Activated T-cell treated with anti-CD3 and anti-CD28 coated beads, Interleukin-2, amount 50 U/mL, for 1 hour (primary cell): ENCODE measurements at places on chromosomes 5 and 9.

DNA sequence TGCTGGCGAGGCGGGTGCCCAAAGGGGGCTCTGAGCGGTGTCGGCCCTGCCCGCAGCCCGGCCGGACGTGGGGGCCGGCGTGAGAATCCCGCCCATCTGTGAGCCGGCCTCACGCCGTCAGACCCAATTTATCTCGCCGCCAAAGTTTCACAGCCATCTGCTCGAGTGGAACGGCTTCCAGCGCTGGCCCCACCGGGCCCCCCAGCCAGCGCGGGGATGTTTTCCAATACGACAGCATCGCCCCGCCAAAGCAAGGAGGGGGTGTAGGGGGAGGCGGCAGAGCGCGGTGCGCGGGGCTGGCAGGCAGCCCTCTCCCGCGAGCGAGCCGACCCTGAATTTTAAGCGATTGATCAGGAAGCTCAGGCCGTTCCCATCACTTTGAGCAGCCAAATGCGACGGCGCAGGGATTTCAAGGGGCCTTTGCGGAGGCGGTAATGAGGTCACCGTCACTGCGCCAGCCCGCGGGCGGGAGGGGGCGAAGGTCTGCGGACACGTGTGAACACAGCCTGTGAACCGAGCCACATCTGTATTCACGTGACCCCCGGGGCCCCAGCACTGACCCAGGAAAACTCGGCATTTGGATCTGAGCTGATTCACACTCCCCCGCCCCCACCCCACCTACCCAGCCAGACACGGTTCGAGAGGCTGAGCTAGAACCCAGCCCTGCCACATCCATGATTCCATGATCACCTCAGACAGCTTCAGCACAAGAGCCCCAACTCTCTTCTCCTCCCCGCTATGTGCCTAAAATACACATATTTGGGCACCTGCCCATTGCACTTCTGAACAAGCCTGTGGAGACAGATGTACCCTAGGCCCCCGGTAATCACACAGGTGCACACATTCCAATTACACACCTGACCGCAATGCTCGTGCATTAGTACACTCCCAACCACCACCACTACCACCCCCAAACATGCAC is 47.8 kb upstream of the PSD2 start:
- peak; percentile 57 for DNase-seq

GRCh38 chr9:26801772-26802171 is 90.8 kb downstream of the CAAP1 start:
- DNase-seq = no peak

DNA sequence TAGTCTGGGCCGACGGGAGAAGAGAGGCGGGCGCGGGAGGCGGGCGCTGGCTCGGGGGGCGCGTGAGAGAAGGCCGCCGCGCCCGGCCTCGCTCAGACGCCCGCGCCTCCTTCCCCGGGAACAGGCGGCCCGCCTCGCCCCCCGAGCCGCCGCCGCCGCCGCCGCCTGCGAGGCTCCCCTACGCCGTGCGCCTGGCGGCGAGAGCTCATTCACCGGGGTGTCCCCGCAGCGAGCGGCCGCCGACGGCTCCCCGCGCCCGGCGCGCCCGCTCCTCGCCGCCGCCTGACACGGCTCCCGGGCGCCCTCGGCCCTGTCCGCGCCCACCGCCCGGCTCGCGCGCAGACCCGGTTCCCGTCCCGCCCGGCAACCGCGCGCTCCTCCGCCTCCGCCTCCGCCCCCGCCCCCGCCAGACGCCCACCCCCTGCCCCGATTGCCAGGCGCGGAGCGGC is at the start of gene GNAQ:
GNAQ (minus strand) TSS at position 368 of the 449 bp plus-strand sequence. CDS start 576 bp downstream, outside the sequence.
- DNase-seq = peak; percentile 76

GRCh38 chr9:99986642-99987041 is 80.2 kb downstream of the STX17 start:
- DNase-seq = no peak

- DNase-seq = no peak
Observed at GRCh38 chr9:76374783-76375559, 19.3 kb downstream of the RFK start.

DNA sequence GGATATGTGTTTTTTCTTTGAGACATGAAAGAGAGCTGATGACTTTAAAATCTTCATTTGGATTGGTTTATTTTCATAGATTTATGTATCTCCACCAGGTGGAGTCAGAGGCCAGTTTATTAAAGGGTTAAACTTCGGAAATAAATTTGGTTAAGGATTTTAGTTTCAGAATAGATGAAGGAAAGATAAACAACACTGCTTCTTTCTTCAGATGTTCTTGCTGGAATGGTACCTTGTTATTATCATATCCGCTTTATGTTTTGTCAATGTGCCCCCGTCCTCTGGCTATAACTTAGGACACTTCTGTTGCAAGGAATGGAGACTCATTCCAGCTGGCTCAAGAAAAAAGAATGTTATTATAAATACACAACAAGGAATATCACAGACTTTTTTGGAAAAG is 81.2 kb downstream of the ALDH1A1 start:
- DNase-seq = no peak

- DNase-seq = no peak
Observed at GRCh38 chr9:34510497-34511468, 12.0 kb downstream of the ENHO start.

- no peak for DNase-seq
Observed at GRCh38 chr5:177509991-177510566, 453 bp upstream of the DOK3 start.

GRCh38 chr5:124957063-124957462 is 210.6 kb upstream of the ZNF608 start:
- DNase-seq = no peak

GRCh38 chr5:4549351-4549750 is 590.8 kb upstream of the ADAMTS16 start:
- DNase-seq = no peak

DNA sequence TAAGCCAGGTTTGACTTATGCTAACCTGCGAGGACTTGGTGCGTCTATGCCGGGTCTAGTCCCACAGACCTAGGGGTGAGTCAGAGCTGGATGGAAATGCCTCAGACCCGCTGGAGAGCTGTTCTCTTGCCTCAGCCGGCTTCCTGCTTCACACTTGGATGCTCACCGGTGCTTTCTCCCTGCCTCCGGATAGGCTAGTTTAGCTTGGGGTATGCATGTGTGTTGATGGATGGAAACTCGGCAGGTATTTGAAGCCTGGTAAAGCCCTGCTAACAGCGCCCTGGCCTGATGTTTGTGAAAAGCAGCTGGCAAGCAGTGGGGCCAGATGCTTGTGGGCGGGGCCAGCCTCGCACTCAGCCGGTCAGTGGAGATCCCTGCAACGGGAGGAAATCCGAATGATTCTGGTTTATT is 29.3 kb downstream of the PRRC2B start:
- peak; percentile 29 for DNase-seq

DNA sequence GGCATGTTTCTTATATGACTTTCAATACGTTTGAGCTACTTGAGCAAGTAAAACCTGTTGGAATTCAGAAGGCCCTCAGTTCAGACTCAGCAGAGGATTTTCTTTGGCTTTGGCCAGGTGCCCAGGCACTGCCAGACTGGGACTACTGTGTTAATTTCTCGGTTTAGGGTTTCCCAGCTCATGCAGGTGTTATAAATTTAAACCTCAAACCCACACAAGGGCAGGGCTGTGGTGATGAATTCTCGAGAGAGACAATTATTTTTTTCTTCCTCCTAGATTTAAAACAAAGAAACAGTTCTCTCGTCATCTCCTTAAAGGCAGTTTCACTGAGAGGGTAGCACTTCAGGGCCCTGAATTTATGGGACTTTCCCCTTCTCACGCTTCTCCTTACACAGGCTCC is 406.0 kb upstream of the PIK3R1 start:
- DNase-seq = no peak

DNA sequence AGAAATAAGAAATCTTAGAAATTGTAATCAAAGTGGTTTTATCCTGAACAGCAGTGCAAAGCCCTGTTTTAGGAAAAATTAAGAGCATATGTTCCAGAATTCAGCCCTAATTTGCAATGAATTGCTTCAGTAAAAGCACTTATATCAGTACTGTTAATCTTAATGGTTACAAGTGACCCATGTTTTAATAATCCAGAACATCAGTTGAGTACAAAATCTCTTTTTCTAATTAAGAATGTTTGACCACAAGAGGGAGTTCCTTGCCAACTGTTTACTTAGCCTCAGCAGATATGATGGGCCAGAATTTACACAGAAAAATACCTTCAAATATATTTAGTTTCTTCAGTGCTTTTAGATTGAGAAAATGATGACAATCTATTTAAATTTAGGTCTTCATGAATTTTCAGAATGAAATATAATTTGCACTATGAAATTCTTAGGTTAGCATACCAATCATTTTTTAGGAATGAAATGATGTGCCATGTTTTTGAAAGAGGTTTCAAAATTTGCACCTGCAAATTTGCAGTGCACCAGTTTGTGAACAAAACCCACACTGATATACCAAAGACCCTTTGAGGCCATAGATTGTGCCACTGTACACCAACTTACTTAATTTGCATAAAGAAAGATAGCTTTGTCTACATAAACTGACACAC is 926.3 kb upstream of the ARRDC3 start:
- DNase-seq = no peak

DNA sequence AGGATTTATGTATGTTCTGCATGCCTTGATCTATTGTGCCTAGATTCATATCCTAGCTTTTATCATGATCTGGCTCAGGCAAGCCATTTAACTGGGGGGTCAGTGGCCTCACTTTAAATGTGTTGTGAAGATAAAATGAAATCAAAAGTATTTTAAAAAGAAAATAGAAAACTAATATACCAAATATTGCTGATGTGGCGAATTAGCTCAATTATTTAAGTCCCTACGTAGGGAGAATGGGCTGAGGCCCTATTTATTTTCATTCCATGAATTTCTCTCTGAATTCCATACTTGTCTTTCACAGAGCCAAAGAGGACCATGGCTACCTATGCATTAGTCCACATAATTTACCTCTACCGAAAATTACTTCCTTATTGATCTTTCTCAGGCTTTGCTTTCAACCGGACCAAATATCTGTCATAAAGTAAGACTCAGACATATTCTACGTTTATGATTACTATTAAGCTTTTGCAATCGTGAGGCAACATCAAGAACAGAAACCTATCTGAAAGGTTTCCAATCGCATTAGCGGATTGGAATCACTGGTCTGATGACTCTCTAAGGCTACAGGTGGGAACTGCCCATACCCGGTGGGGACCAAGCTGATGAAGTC is 1.7 kb downstream of the MBLAC2 start:
- no peak for DNase-seq

DNA sequence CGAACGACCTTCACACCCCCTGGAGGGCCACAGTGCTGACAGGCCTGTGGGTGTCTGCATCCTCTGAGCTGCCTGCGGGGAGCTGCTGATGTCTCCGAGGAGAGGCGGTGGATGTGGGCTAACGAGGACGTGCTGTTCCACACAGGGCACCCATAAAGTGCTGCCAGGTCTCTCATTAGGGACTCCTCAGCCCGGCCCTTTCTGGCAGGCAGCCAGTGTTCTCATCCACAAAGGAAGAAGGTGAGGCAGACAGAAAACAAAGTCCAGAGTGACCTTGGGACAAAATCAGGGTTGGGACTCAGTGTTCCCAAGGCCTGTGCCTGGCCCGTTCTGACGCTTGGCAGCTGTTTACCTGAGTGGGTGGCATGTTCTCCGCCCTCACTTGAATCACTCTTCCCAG is 29.3 kb downstream of the CARTPT start:
- no peak for DNase-seq

GRCh38 chr5:149379177-149379761 is at the start of gene IL17B:
Gene IL17B, minus strand, starts transcription at chr5:149379292. Its CDS starts 67 bp downstream, at chr5:149379225.
- no peak for DNase-seq

GRCh38 chr5:140565024-140565779 is 574 bp downstream of the SLC35A4 start:
- no peak for DNase-seq

DNA sequence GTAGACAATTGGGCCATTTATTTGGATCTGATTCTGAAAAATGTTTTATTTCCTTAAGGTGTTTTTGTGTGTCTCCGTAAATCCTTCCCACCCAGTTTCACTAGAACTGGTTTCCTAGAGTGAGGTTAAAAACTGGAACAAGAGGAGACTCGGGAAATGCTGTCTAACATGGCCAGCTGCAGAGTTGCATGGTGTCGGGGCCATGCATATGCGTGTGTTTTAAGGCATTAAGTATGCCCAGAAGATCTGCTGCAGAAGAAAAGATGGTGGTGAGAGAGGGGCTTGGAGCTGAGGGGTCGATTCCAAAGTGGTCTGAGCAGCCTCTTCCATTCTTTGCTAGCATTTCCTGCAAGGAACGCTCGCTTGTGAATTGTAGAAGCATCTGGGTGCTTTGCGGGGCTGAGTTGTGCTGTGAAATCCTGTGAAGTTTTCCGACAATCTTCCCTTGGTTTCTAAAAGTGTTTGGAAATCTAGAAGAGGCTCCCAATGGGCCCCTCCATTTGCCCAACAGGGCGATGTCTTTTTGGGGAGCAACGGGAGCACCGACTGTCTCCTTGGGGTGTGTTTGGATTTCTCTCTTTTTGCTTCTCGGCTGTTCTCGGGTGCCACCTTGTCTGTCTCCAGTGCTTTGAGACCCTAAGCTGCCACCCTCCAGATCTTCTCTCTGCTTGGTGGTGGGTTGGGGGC is 113.8 kb downstream of the COL5A1 start:
- no peak for DNase-seq

DNA sequence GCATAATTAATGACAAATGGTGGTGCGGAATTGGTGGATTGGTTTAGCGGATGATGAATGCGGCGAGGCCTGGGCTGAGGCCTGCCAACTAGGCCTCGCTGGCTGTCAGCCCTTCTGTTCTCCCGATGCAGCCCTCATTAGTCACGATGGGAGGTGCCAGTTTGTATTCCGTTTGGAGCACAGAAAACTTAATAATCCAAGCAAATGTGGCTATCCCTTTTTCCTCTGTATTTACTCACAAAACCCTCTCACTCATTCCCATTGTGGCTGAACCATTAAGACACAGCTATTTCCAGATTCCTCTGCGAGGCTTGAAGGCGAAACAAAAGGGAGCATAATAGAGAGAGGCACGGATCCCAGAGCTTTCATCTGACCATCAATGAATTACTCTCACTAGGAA is 114.3 kb downstream of the MVB12B start:
- DNase-seq = no peak

- DNase-seq = no peak
Observed at GRCh38 chr5:11164531-11165294, 403.7 kb upstream of the DAP start.

GRCh38 chr5:2110934-2111462 is 228.3 kb upstream of the IRX4 start:
- no peak for DNase-seq

- no peak for DNase-seq
Observed at GRCh38 chr9:78543353-78543752, 246.4 kb downstream of the PSAT1 start.

GRCh38 chr9:129125478-129125877 is 14.3 kb downstream of the PTPA start:
- DNase-seq = no peak

- no peak for DNase-seq
Observed at GRCh38 chr5:126987271-126987899, 43.0 kb downstream of the MARCHF3 start.

GRCh38 chr9:133127340-133127981 is 6.4 kb upstream of the RALGDS start:
- DNase-seq = peak; percentile 63
